AG09319 (cell line): ENCODE measurements at places on chromosomes 4 and X.

GRCh38 chr4:12633053-12633651 lies 851.0 kb downstream of the RAB28 start:
- peak; percentile 0 for DNase-seq

DNA sequence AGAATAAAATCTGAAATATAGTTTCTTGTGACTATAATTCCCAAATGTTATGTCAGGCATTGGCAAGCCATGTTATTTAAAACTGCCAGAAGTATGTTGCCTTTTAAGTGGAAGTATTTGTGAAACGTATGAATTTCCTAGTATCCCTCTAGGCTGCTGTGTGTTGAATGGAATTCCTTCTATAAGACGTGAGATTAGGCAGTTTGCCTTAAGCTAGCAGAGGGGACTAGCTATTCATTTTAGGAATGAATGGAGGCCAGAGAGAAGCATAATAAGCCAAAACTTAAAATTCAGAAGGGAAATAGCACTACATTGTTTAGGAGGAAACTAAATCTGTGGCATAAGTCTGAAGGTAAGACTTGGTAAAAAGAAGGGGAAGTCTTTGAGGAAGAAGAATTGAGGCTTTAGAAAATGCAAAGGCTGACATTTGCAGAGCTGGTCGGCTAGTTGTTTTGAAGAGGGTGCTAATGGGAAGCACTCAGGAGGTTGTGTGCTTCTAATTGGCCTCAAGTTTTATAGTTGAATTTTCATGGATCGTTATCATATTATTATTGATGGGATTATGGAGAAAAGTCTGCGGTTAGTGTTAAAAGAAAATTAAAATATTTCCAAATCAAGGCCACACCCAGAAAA lies 57.1 kb downstream of the TMEM131L start:
- no peak for DNase-seq

DNA sequence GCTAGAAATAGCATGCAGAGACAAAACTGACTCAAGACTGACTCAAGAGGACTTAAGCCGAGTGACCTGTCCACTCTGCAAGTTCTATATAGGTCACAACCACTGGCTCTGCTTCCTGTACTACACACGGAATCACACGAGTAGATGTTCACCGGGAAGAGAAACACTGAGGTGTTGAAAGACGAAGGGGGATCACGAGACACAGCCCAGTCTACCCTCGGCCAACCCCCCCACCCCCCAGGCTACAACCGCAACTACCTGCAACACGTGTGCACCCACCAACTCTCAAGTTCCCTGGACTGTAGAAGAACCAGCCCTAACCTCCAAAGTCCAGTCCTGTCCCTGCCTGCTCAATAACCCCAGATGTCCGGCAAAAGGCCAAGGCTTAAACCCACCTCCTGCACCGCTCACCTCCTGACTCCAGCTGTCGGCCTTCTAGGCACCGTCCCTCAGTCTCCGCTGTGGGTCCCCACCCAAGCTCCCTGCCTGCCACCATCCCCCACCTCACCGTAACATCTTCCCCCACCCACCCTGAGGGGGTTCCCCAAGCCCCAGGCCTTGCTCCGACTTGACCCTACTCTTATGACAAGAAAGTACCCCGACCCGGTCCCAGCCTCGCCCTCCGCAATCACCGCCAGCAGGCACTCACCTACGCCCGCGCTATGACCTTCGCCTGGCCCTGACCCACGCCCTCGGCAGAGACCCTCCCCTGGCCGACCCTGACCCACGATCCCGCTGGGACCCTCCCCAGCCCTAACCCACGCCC lies 739 bp downstream of the GAK start:
- no peak for DNase-seq

DNA sequence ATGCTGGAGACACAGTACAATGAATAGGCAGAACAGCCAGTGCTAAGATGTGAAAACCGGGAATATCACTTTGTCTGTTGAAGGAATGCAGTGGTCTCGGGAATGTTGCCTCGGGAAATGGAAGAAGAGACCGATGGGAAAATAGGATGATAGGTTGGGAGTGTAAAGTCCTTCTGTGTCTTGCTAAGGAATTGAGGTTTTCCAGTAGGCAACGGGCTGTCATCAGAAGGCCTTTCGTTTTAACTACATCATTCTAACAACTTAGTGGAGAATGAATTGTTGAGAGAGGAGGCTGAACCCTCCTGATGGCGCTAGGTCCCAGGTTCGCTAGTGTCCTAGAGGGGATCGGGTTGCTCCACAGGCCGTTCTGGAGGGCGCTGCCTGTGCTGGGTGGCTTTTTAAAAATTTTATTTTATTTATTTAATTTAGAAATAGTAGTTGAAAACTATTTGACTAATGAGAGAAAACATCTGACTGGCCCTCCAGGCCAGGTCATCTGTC lies 730 bp downstream of the VBP1 start:
- no peak for DNase-seq

DNA sequence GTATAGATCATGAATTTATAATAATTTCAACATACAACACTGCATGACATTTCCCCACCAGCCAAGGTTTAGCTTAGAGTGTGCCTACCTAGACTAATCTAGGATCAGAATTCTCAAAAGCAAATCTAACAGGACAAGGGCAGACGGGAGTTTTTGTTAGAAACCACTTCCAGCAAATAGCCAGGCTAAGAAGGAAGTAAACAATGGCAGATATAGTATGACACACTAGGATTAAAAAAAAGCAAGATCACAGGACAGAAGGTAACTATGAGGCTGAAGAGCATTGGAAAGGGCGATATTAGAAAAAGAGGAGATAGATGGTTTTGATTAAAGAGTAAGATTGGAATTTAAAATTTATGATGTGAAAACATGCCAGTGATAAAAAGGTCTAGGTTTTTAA lies 124.8 kb downstream of the LRBA start:
- DNase-seq = no peak

GRCh38 chr4:156870861-156871260 lies 100.7 kb downstream of the PDGFC start:
- no peak for DNase-seq

- DNase-seq = no peak
Measured at GRCh38 chrX:69161786-69162349, 3.4 kb downstream of the PJA1 start.
